ENCODE measurements at places on chromosomes 2 and 18.

GRCh38 chr18:59950215-59950944 is 50.6 kb downstream of the PMAIP1 start:
- no peak for DNase-seq

DNA sequence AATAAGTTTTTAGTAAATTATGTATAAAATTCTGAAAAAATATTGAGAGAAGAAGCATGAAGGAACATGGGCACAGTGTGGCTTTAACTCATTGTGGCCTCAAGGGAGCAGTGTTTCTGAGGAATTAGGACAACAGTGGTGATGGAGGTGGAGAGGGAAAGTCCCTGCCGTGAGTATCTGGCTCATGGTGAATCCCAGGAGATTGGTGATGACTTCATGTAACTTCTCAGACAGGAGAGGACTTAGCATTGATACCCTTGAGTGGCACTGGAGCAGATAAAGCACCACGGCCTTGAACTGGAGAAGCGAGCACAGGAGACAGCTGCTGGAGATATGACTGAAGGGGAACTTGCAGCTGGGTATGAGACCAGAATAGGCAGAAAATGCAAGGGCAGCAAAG is 35.0 kb upstream of the LRP1B start:
- no peak for DNase-seq

- no peak for DNase-seq
Measured at GRCh38 chr2:103249462-103249861, 487.6 kb downstream of the TMEM182 start.

- no peak for DNase-seq
Measured at GRCh38 chr2:29573612-29574011, 347.8 kb downstream of the ALK start.

DNA sequence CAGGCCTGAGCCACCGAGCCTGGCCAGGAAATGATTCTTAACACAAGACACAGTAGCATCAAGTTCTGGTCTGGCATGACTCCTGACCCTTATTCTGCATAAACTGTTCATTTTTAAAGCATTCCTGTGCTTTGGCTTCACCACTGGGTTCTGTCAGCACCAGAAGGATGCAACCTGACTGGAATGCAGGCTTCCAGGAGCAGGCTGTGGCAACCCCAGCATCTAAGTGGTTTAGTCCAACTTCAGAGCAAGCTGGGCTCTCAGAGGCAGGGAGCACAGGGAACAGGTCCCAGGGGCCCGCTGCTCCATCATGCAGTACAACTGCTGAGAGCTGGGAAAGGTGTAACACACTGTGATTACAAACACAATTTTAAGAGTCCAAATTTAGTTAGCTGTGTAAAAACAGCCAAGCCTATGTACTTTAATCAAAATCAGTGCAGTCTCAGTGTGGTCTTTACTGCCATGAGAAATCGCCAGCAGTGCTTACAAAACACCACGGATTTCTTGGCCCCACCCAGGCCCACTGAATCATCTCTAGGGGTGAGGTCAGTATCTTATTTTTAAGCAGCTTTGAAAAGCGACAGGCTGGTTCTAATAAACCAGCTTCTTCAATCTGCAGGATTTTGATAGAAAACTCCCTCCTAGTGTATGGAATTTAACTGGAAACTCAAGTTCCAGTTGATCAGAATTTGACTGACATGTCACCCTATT is 44.4 kb upstream of the TMEM182 start:
- no peak for DNase-seq

DNA sequence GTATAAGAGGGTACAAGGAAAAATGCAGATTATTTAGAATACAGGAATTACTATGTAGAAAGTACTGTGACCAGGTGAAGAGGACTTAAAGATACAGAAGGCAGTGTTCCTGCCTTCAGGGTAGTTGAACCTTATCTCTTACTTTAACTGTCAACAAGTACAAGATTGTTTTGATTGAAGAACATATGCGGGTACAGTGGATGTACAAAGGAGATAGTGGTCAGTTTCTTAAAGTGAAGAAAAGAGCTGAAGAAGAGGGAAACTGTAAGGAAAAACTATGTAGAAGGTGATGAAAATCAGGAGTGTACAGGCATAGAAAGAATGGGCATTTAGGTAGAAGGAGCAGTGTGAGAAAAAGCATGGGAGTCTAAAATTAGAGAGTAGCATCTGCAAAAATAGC is 2.2 kb downstream of the RALBP1 start:
- no peak for DNase-seq

- no peak for DNase-seq
Measured at GRCh38 chr2:60000686-60001085, 552.8 kb downstream of the BCL11A start.

GRCh38 chr18:23165271-23166068 is 30.2 kb downstream of the CABLES1 start:
- DNase-seq, result no peak

All from vagina (tissue), 2 donors.